CD8-positive, alpha-beta memory T cell (primary cell): ENCODE measurements at places on chromosomes 7 and 10.

DNA sequence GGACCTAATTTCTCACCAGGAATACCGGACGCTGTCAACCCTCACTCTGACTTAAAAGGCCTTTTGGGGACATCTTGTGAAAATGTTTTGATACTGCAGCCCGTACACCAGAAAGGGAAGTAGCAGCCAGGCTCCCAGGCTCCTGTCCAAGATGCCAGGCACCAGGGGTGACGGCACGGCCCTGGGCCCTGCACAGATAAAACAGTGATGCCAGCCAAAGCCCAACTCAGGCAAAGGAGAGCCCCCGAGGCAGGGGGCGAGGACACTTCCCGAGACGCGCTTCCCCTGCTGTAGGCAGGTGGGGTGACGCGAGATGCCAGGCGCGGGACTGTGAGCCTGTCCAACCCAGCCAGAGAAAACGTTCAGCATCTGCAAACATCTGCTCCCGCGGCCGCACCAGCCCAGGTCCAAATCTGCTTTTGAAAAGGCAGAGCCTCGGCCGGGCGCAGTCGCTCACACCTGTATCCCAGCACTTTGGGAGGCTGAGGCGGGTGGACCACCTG is 15.7 kb downstream of the ZFAND2A start:
- no peak for DNase-seq

DNA sequence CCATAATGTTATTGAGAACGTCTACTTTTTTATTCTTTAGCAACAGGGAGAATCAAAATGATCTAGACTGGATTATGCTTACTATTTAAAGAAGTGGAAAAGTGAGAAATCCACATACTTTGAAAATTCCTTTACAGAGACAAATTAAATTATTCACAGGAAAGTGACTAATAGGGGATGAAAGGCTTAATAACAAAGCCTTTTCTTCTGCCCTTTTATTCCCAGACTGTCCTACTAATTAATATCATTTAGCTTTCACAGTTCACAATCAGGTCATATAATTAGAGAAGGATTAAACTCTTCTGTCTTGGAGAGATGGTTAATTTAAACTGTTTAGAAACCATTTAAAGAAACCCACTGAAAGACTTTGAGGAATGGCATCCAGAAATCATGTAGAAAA is 58.8 kb downstream of the ARL4A start:
- DNase-seq: no peak

DNA sequence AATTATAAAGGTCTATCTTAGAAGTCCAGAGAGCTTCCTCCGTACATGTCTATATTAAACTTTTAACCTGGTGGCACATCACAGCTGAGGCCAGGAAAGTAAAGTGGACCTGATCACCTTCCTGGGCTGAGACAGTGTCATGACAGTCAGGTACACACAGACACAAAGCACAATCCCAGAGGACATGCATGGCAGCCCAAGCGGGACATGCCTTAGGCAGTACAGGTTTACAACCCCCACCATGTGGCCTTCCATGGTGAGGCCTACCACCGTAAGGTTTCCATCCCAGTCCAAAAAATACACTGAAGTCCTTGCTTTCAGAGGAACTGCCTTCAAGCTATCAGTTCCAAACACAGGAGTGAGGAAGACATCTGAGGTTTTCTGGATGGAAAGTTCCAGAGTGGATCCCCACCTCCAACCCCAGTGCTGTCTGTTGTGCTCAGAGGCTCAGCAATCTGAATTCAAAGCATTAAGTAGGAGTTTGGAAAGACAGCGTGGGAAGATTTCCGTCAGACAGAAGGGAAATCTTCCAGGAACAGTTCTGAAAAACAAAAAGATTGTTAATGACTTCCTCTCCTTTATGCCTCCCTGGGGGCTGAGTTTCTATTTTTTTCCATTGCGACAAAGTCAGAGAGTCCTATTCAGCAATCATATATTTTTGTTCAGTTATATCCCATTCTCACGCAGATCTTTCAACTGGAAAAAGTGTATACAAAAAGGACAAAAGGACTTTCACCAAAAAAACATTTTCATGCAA is 20.1 kb downstream of the IFIT3 start:
- DNase-seq: no peak

- DNase-seq: no peak
Measured at GRCh38 chr7:67496589-67496988, 500.0 kb downstream of the TYW1 start.

GRCh38 chr7:46139079-46139478 is 218.0 kb upstream of the IGFBP3 start:
- no peak for DNase-seq

- no peak for DNase-seq
Measured at GRCh38 chr10:80153460-80153859, 20.9 kb downstream of the PLAC9 start.

GRCh38 chr10:14126697-14127440 is 203.9 kb downstream of the FRMD4A start:
- no peak for DNase-seq

DNA sequence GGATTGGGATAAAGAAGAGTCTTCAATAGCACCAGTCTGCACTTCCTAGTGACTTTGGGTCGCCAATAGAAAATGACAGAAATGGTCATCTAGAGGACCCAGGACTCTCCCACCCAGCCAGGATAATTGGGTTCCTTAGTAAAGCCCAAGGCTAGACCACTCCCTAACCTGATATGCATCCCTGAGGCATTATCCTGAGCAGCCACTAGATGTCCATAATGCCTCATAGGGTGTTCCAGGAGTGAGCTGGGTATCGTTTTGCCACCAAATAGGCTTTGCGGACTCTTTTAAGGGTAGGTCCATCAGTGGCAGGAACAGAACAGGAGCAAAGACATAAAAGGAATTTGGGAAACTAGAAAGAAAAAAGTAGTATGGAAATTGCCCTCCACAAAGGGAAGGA is 4.5 kb upstream of the LRRC4 start:
- DNase-seq: no peak
